ENCODE measurements at places on chromosomes 12 and 14.
A peak's percentile ranks its signal among the peaks of the same experiment; 100 is the strongest.

- peak; percentile 44 for DNase-seq
Measured at GRCh38 chr14:91244501-91244901, at the start of gene GPR68. GPR68 (minus strand) TSS chr14:91244704; CDS start chr14:91235050, 9,654 bp downstream.

DNA sequence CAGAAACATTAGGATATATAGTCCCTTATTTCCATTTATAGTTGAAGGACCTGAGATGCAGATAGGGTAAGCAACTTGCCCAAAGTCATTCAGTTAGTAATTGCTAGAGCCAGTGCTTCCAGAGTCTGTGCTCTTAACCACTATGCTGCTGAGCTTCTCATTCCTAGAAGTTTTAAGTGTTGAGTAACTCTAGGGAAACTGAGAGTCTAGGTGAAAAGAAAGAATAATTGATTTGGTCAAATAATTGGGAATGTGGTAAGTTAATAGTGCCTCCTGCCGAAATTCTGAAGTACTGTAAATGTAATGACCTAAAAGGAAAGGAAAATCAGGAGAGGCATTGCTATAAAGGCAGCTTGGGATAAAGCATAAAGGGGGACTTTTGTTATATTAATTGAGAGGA, 14.1 kb downstream of the PYROXD1 start:
- no peak for DNase-seq

DNA sequence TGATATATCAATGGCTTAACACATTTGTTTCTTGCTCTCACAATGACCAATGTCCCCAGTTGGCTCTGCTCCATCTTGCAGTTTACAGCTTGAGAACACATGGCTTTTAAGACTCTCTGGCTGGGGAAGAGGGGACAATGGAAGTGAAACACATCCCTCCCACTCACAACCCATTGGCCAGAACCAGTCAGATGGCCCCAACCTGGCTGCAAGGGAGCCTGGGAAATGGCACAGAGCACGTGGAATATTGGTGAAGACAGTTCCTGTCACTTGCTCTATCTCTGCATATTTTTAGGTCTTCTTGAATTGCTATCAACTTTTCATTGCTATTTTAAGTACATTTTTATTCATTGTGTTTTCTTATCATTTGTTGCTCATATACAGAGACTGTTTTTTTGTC, 345.4 kb downstream of the MED13L start:
- DNase-seq, result no peak

DNA sequence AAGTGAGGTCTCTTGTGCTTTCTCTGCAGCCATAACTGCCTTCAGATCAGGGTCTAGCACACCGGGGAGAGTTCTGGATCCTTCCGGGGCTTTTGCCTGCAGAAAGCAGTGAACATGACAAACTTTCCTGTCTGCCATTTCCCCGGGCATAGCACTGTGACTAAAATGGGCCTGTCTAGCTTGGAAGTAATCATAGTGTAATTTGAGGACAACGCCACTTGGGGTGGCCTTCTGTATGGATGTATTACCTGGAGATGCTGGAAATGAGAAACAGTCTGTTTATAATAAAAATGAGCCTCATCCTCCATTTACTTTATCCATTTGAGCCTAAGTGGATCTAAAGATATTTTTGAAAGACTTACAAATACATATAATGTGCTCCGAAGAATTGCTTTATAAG, 453.7 kb downstream of the VRK1 start:
- no peak for DNase-seq

- no peak for DNase-seq
Measured at GRCh38 chr12:92690601-92691000, 12.2 kb upstream of the PLEKHG7 start.

DNA sequence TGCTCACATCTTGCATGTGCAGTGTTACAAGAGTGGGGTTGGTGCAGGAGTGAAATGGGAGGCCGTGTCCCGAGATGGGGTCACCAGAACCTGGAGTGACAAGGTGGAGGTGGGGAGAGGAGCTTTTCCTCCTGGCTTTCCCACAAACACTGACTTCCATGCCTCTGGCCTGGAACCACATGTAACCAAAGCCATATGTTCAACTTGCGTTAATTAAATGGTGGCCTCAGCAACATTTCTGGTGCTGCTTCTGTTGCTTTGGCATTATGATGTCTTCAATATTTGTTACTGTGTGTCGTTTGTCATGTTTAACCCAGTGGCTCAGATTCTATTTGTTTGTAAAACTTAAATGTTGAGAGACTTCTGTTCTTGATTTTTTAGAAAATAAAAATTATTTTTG, 110.2 kb downstream of the VCPKMT start:
- no peak for DNase-seq

- DNase-seq, result peak; percentile 69
Measured at GRCh38 chr12:12387501-12387900, 30.6 kb downstream of the BORCS5 start.

- DNase-seq, result no peak
Measured at GRCh38 chr12:53807322-53807860, 55.6 kb upstream of the CISTR start.

GRCh38 chr12:5063149-5063548, 19.5 kb downstream of the KCNA5 start:
- DNase-seq, result no peak

- DNase-seq, result no peak
Measured at GRCh38 chr12:24820872-24821271, 128.0 kb downstream of the BCAT1 start.

DNA sequence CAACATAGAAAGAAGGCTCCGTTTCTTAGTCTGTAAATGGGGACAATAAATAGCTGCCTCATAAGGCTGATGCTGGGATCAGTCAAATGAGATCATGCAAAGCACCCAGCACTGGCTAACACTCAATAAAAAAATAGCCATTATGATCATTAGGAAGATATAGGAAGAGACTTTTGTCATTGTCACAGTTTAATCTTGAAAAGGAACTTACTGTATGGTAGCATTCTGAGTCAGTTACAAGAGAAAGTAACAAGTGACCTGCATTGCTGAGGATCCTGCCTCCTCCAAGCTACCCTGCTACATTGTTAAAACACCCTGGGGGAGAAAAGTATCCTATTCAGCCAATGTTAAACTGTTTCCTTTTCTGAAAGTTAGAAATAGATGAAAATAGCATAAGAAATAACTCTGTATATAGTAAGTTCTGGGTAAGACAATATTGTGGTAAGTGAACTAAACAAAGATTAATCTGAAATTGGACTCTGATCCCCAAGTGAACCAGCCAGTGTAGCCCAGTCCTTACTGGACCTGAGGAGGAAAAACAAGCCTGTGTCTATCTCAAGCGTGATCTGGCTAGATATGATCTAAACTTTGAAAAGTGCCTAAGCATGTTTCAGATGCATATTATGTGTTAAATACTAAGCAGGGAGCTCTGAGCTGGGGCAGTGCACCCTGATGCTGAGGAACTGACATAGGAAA, 3.6 kb upstream of the NUDT4 start:
- no peak for DNase-seq

- DNase-seq, result no peak
Measured at GRCh38 chr12:123369229-123369628, 4.6 kb upstream of the SBNO1 start.

DNA sequence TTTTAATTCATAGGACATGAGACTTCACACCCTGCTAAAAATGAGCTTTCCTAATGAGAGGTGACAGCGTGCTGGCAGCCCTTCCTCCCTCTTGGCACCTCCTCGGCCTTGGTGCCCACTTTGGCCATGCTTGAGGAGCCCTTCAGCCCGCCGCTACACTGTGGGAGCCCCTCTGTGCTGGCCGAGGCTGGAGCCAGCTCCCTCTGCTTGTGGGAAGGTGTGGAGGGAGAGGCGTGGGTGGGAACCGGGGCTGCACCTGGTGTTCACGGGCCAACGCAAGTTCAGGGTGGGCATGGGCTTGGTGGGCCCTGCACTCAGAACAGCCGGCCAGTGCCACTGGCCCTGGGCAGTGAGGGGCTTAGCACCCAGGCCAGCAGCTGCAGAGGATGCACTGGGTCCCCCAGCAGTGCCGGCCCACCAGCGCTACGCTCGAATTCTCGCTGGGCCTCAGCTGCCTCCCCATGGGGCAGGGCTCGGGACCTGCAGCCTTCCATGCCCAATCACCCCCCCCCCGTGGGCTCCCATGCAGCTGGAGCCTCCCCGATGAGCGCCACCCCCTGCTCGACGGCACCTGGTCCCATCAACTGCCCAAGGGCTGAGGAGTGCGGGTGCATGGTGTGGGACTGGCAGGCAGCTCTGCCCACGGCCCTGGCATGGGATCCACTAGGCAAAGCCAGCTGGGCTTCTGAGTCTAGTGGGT, 22.7 kb upstream of the B4GALNT1 start:
- DNase-seq, result no peak

- no peak for DNase-seq
Measured at GRCh38 chr12:11714626-11715025, 65.2 kb downstream of the ETV6 start.

- no peak for DNase-seq
Measured at GRCh38 chr12:45915405-45915804, 75.0 kb downstream of the SCAF11 start.

DNA sequence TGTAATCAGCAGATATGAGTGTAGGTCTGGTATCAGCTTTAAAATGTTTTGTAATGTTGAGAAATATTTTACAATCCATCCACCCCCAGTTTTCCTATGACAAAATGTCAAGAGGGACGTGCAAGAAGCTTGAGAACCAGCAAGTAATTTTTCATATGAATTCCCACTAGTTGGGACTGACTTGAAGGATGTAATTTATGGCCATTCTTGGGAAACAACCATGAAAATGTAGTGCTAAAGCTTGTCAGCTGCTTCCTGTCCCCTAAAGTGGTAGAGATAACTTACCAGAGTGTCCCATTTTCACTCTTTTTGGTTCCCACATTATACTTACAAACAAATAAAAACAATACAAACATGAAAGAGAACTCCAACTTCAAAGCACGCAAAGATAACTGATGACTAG, 63.9 kb downstream of the RERG start:
- no peak for DNase-seq

GRCh38 chr14:106511006-106511799, 984.8 kb downstream of the TMEM121 start:
- DNase-seq, result no peak

Measured in NCI-H446 treated with DMSO at 0.1 percent for 48 hours (cell line).